AG10803 (cell line): ENCODE measurements at places on chromosomes 12 and 14.

- peak; percentile 69 for DNase-seq
These were observed 12.3 kb downstream of the KCTD10 start for GRCh38 chr12:109464642-109465351.

GRCh38 chr14:86604561-86604960 is 1074.6 kb downstream of the FLRT2 start:
- peak; percentile 2 for DNase-seq

- DNase-seq = no peak
These were observed 8.1 kb downstream of the PTPN6 start for GRCh38 chr12:6959058-6959804.

DNA sequence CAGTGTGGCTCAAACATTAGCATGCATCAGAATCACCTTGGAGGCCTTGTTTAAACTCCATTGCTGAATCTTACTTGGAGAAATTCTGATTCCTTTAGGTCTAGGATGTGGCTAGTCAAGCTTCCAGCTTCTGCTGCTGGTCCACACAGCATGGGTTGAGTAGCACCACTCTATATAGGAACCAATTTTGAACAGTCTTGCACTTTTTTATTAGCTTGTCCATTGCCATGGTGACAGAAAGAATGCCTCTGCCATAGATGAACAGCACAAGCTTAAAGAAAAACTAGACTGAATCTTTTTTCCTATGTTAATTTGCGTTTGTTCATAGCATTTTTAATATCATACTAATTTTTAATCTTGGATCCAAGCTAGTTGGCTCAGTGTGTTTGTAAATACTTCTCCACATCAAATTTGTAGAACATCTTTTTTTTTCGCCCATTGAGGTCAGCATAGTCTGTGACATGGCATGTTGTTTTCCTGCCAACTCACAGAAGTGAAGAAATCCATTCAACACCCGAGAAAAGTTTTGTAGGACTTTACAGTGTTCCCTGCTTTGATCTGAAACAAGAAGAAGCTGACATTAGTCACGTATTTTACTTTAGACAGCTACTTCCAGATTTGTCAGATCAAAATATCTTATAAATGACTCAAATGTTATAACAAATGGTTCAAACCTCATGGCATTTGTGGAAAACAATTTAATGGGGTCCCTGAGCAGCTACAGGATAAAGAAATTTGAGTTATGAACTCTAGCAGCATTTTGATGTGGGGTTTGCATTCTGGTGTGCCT is 438.8 kb downstream of the EGLN3 start:
- DNase-seq = peak; percentile 79

GRCh38 chr12:57000393-57000792 is 6.0 kb downstream of the ZBTB39 start:
- DNase-seq = no peak

DNA sequence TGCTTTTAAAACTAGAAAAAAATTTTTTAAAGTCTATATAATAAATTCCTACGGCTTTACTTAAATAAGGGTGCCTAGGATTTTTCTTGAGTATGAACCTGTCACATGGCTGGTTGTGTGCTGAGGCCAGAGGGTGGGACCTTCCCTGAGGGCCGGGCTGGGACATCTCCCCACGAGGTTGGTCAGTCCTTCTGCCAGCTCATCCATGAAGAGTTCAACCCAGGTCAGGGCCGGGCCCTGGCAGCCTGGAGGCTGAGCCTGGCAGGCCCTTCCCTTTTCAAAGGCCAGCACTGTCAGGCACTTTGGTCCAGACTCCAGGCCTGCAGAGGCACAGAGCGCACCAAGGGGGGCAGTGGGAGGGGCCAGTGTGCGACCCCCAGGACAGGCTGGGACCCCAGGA is 31.7 kb downstream of the TNFAIP2 start:
- DNase-seq = peak; percentile 74

- DNase-seq = no peak
These were observed 468.7 kb downstream of the NOVA1 start for GRCh38 chr14:26128931-26129671.

DNA sequence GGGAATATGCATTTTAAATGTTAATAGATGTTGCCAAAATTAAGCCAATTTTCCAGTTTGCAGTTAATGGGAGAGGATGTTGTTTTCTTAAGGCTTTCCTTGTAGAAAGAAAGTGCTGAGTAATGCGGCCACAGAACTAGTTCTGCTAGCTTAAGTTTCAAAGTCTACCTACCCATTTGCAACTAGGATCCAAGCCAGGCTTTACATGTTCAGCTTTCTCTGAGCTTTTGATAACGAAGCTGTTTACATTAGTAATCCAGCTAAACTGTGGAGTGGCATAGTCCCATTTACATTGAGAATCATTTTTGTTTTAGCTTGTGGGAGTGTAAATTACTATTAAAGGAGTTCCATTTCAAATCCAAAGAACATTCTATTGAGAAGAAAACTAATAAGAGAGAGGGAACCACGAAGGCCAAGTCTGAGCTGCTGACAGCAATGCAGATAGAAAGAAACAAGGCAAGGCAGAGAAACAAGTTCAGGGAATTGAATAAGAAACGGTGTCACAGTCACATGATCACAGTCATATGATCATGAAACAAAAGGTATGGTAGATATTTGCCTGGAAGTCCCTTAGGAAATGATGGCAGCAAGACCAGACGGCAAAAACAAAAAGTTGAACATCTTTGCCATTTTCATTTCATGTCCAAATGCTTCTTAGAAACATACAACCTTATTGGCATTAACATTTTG is 274.9 kb downstream of the PAWR start:
- DNase-seq = no peak

- no peak for DNase-seq
These were observed 34.7 kb upstream of the FZD10 start for GRCh38 chr12:130127532-130127911.
